Kidney glomerular epithelial cell (primary cell): ENCODE measurements at places on chromosomes 6 and 20.

DNA sequence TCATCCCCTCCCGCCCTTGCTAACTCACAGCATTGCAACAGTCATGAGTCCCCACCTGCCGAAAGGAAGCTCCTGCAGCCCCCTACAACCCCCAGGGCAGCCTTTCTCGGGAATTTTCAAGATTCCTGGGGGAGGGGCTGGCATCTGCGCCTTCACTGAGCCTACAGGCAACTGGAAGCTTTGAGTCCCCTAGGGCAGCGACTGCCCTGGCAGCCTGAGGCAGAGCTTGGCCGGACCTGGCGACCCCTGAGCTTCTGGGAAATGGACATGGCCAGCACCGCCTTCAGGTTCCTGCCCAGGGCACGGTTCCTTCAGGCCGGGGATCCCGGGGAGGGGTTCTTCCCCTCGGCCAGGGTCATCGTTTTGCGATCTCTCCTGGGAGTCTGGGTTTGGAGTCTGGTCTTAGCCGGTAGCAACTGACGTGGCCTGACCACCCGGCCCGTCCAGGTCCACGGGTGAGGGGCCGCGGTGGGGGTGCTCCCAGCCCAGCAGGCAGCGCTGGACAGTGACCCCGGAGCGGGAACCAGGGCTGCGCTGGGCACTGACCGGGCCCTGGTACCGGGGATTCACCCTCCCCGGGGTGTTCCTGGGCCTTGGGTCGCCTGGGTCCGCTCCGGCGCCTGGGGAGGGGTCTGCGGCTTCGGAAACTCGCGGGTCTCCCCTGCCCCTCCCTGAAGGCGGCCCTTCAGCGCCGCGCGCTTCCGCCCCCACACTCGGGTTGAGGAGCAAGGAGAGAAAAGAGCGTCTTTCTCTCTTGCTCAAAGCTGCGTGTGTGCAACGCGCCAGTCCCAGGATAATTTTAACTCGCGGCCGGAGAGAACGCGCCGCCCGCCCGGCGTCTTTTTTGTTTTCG is 593 bp upstream of the COL9A3 start:
- DNase-seq = no peak

DNA sequence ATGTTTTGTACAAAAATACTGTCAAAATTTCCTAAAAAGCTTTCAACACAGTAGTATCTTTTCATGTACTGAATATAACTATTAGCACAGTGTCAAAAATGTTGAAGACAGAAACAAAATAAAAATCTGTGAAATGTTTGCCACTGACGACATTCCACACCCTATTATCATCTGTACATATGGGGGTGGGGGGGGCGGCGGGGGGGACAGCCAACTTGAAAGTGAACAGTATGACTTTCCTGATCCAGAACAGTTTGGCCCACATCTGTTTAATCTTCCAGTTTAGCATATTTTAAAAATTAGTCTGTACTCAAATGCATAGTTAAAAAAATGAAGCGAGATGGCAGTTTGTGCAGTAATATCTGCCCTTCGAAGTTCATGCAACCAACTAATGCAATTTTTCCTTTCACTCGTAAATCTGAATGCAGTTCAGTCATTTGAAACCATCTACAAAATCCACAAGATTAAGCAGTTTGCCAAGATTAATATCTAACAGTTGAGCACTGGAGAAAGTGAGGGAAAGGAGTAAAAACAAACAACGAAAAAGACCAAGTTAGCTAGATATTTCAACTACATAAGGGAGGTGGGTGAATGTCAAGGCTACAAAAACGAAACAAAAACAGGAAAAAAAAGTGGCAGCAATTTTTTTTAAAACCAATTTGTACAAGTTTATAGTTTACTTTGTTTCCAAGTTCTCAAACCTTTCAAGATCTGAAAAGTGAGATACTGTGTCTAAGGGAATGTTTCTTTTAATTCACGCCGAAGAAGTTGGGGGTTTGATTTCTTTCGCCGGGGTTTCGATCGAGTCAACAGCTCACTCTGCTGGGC is 1.9 kb downstream of the CITED2 start:
- DNase-seq = peak; percentile 44

- DNase-seq = no peak
Measured at GRCh38 chr6:128848212-128848935, 34.6 kb upstream of the LAMA2 start.

DNA sequence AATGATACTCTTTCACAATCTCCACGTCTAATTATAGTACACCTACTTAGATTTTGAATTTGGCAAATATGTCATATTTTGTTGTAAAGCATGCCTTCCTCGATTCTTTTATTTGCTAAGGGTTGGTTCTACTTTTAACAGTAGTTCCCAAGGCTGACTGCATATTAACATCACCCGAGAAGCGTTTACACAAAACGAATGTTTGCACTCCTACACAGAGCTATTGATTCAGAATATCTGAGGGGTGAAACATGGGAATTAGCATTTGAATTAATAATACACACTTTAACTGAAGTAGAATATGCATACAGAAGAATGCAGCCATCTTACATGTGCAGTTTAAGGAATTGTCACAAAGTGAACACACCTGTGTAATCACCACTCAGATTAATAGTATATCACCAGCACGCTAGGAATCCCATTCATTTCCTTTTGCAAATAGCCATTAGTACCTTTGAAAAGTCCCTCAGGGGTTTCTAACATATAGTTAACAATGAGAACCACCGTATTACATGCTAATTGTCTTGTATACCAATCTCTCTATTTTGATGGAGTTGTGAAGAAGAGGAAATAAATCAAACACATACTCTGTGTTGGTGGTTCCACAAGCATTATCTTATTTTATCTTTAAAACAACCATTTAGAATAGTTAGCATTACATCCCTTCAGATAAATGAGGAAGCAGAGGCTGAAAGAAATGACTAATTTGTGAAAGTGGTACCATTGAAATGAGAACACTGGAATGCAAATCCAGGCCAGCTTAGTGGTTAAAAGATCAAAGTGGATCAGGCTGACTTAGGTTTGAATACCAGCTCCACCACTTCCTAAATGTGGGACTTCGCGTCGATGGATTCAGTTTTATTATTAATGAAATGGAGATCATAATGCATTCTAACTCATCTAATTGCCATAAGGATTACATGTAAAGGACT is 317.6 kb downstream of the HDGFL1 start:
- DNase-seq = peak; percentile 61

DNA sequence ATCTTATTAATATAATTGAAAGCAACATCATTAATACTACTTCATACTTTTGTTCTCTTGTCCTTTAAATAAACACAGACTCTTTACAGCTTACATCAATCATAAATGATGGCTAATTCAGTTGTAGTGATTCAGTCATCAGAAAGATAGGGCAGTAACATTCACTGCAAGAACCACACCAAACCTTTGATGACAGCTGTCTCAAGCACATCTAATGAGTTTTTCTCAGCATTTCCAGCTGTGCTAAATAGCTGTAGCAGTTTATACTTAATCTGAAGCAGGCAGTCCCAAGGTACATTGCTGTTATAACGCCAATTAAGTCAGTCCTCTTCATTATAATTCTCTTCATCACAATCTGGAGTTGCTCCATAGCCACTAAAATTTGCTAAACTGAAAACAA is 45.7 kb downstream of the PREP start:
- DNase-seq = no peak

DNA sequence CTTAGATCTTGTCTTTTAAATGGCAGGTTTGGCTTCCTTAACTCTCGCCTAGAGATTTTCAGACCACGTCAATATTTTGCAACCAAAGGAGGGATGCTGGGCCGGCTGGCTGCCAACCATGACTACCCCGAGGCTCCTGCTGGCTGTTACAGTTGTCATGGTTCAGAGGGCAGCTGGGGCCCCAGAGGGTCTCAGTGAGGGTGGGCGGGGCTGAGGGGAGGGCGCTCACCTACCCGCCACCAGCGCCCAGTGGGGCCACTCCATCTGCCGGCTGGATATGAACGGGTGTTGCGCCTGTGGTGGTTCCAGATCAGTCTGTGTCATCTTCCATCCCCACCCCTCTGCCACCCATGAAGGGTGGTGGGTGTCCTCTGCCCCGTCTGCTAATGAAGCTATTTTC is 12.3 kb downstream of the GPR31 start:
- no peak for DNase-seq

- DNase-seq = no peak
Measured at GRCh38 chr6:158008864-158009113, 27.1 kb downstream of the SYNJ2 start.

GRCh38 chr6:53956068-53956711 is 155.1 kb upstream of the MLIP start:
- peak; percentile 66 for DNase-seq

DNA sequence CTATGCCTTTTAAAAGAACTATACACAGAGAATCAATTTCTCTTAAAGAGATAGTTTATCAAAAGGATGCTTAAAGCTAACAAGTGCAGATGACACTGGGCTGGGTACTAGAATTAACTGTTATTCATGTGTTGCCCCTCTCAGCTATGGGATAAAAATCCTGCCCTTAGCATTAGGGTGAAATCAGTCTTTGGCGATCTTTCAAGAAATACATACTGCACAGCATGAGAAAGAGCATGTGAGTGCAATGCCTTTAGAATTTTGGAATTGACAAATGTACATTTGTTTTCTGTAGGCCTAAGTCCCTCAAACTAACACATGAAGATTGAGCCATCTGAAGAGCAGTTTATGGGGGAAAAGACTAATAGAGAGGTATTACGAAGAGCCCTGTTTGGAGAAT is 115.4 kb downstream of the ZFP64 start:
- no peak for DNase-seq

GRCh38 chr6:150256618-150257272 is 112.1 kb upstream of the IYD start:
- peak; percentile 13 for DNase-seq

- DNase-seq = no peak
Measured at GRCh38 chr20:17660667-17661066, 21.4 kb downstream of the RRBP1 start.

DNA sequence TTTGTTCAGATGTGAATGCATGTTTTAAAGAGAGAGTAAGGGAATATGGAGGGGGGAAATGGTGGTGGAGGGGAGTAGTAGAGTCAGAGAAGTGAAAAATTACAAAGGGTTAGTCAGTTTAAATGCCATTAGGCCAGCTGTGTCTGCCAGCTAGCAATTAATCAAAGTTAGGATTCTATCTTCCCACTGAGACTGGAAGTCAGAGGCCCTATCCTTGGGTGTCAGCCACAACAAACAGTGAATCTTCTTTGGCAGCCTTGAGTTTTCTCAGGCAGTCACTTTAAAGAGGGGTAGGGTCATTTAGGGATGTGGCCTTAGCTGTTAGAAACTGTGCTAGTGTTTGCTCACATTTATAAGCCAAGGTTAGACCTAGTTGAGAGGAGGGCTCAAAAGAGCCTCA is 120.5 kb upstream of the BTBD3 start:
- DNase-seq = peak; percentile 30

DNA sequence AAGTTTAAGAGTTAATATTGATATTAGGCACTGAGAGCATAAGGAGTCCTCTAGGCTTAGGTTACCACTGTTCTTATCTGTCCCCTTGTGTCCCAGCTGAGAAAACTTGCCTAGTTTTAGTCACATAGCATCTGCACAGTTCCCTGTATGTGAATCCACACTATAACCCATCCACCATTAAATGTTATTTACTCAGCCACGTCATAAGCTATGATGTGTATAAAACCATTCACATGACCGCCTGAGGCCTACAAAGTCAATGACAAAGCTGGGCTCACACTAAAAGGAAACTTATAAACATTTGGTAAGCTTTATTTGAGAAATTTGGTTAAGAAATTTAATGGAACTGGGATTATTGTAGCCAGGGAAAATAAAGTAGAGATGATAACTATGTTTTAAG is 59.2 kb upstream of the TFAP2D start:
- DNase-seq = no peak

DNA sequence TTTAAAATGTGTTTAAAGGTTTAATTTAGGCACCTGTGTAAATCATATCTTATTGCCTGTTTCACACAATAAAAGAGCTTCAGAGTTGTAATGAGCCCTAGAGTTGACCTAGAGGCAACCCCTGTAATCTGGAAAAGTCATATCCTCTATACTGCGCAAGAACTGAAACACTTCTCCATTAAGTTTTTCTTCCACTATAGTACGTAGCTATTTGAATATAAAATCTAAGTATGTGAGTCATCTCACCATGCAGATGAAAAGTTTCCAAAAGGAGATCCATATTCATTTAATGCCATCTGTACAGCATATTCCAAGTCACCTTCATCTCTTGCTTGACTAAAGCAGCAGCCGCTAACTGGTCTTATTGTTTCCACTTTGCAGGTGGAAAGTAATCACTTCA is 26.0 kb upstream of the TAAR1 start:
- DNase-seq = no peak

GRCh38 chr20:16209357-16209756 is 363.9 kb downstream of the KIF16B start:
- DNase-seq = no peak
